Heart right ventricle (tissue), 16 donors: ENCODE measurements at places on chromosomes 6 and 20. TPM values are rescaled to one million over a fixed set of nuclear protein-coding genes. Genes with fewer than 3 reads are reported as not detected.
A peak's percentile ranks its signal among the peaks of the same experiment; 100 is the strongest.

Gene HTR1B
- not detected for total RNA-seq

Gene CRISP1
- not detected for total RNA-seq

Gene C6orf62
- total RNA-seq, result 44.1 TPM

Gene SUMO4
- total RNA-seq, result 0.53 TPM

Gene RAB44
- total RNA-seq, result 0.05 TPM

Gene STMN3
- total RNA-seq, result 3.8 TPM

DNA sequence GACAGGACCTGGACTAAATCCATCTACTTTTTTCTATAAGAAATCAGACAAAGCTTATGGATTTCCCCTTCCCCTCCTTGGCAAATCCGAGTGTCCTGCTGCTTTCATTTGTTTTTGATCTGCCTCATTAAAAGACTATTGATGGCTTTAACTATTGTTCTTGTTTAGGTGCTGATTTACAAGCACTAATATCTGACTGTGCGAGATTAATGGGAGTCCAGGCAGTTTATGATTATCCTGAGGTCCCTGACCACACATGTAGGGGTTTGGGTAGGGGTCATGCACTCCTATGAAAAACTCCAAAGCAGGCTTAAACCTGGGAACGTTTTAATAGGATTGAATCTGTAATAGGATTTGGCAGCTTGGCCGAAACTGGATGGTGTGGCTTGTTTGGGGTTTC is 317.5 kb upstream of the POU3F2 start:
- DNase-seq, result no peak

DNA sequence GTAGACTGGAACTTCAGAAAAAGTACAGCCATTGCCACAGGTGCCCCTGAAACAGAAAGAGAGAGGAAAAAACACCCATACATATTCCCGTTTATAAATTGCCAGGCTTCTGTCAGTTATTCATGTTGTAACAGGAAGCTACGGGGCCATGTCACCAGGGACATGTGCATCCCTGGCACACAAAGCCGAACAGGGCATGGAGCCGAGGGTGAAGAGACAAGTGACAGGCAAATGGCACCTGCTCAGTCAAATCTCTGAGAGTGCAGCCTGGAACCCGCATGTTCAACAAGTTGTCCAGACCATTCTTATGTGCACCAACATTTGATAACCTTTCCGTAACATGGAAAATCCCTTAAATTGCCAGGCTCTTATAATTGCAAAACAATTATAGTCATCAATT is 740.7 kb downstream of the KIF16B start:
- DNase-seq, result no peak

GRCh38 chr20:9616833-9617461 is 102.6 kb downstream of the LAMP5 start:
- DNase-seq, result peak; percentile 24

DNA sequence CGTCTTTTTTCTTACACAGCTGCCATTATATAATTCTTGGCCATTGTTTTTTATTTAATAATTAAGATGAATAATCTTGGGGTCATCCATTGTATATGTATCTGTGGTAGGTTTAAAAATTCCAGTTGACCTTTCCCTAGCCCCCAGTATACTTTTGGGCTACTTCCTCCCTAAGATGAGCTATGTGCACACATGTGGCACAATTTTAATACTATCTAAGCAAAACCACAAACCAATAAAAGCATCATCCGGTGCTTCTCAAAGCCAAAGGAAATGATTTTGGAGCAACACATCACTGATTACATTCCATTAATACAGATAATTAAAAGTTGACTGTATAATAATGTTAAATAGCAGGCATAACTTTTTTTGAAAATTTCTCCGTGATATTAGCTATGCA is 161.2 kb downstream of the ATXN1 start:
- DNase-seq, result no peak

DNA sequence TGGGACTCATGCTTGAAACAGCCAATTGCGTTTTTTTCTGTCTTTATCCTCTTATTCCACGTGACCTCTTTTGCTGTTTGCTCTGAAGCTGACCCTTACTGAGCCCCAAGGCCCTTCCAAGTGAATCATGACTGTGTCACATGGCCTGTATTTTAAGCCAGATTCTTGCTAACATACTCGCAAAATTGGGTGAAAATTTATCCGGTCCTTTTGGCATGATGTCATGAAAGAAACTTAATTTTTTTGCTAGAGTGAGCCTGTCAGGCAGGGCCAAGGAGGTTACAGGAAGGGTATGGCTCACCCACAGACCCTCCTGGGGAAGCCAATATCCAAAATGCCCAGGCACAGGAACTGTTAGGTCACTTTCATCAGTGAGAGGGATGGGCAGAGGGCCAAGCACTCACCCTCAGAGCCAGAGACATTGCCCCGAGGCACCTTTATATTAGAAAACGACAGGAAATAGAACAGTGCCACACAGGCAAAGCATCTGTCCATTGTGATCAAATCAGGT is 296.7 kb downstream of the CDH26 start:
- no peak for DNase-seq

GRCh38 chr6:36720251-36721141 is 22.9 kb downstream of the RAB44 start:
- no peak for DNase-seq

DNA sequence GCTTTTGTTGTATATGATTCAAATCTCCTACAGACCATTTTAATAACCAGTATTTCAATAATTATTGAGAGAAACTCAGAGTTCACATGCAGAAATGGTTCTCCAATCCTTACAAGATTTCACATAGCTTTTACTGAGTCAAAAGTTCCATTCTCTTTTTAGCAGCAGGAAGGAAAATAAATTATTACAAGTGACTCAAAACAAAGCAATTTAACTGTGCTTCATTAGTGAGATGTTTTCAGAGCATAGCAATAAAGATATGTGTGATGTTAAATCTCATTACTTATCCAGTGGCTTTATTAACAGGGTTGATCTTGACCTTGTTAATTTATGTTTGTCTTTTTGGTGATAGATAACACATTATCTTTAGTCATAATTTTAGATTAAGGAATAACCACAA is 22.0 kb downstream of the KIF13A start:
- no peak for DNase-seq

- DNase-seq, result no peak
Measured at GRCh38 chr6:100892693-100893092, 11.6 kb upstream of the ASCC3 start.

DNA sequence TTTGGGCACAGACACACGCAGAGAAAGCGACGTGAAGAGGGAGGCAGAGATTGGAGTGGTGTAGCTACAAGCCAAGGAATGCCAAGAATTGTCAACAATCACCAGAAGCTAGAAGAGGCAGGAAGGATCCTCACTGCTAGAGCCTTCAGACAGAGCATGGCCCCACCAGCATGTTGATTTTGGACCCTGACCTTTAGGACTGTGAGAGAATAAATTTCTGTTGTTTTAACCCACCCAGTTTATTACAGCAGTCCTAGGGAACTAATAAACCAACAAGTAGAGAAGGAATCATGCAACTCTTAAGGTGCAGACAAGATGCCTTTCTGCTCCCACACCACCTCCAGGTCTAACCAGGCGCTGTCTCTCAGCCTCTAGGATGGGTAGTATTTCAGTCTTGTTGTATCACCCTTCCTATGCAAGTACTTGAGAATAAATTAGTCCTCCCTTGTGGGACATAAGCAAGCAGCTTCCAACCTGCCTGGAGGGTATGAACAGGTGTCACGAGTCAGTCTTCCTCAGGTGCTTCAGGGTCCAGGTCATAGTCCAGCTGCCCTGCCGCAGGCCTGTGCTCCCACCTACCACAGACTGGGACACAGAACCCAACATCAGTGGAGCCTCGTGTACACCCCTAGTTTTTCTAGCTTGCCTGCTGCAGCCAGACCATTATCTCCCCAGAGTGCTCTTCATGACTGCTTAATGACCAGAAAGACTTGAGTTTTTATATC is 46.4 kb upstream of the CCN2 start:
- no peak for DNase-seq

DNA sequence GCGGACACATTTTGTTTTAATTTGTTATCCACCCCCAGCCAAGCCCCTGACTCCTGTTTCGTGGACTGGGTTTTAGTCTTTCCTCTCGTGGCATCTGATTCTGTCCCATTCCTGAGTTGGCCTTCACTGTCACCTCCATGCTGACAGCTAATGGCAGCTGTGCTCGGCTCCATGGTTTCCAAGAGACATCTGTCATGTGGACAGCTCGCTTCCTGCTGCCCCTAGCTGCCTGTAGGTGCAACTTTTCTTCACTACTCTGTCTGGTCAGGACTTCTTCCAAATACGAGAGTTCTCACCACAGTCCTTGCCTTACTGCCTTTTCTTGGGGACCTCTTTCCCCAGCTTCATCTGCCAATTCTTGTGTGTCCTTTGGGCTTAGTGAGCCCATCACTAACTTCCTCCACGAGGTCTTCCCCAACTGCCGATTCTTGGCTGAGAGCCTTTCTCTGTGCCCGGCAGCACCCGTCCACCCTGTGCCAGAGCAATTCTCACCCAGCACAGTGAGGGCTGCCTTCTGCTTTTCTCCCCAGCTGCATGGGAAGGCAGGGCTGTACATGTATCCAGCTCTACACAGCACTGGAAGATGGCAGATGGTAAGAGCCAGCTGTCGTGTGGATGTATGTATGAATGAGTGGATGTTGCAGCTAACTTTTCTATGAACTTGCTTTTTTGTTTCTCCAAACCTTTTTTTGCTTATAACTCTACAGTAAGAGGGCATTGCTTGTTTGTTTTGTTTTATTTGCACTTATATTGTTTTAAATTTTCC is 140.4 kb downstream of the F13A1 start:
- no peak for DNase-seq

DNA sequence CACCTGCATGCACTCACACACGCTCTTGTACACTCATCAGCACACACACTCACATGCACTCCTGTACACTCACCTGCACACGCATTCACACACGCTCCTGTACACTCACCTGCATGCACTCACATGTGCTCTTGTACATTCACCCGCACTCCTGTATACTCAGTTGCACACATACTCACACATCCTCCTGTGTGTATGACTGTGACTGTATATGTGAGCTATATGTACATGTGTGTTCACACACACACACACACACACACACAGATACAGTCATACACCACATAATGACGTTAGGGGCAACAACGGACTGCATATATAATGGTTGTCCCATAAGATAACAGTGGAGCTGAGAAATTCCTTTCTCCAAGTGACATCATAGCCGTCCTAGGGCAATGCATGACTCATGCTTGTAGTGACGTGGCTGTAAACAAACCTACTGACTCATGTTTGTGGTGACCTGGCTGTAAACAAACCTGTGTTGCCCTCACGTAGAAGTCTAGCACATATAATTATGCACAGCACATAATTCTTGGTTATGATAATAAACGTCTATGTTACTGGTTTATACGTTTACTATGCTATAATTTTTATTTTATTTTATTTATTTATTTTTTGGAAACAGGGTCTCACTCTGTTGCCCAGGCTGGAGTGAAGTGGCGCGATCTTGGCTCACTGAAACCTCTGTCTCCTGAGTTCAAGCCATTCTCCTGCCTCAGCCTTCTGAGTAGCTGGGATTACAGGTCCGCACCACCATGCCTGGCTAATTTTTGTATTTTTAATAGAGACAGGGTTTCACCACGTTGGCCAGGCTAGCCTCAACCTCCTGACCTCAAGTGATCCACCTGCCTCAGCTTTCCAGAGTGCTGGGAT is 22.8 kb upstream of the TAF4 start:
- no peak for DNase-seq

DNA sequence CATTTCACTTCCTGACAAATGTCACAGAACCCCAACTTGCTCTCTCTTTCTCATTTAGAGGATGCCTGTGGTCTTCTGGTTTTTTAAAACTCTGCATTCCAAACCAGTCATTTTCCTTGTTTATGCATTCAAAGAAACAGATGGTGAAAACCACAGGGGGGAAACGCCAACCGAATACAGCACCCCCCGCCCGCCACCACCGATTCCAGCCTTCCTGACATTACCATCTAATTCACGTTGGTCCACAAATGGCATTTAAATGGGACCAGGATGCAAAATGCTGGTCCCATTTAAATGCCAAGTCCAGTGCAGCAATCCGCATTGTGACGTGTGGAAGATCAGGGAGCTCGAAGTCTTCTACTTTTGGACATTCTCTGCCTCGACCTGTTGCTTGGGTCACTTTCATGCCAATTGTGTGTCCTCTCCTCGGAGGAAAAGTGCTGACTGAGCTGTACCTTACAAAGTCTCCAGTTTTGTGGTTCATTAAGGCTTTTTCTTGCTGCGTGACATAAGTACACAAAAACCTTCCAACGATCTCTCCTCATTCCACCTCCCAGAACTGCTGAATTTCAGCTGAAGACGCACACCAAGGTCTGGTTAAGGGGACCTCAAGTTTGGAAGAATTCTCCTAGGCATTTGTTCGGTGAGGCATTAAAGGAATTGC is 35.8 kb downstream of the NEDD9 start:
- no peak for DNase-seq

- no peak for DNase-seq
Measured at GRCh38 chr20:4597215-4597614, 124.5 kb upstream of the PRND start.

DNA sequence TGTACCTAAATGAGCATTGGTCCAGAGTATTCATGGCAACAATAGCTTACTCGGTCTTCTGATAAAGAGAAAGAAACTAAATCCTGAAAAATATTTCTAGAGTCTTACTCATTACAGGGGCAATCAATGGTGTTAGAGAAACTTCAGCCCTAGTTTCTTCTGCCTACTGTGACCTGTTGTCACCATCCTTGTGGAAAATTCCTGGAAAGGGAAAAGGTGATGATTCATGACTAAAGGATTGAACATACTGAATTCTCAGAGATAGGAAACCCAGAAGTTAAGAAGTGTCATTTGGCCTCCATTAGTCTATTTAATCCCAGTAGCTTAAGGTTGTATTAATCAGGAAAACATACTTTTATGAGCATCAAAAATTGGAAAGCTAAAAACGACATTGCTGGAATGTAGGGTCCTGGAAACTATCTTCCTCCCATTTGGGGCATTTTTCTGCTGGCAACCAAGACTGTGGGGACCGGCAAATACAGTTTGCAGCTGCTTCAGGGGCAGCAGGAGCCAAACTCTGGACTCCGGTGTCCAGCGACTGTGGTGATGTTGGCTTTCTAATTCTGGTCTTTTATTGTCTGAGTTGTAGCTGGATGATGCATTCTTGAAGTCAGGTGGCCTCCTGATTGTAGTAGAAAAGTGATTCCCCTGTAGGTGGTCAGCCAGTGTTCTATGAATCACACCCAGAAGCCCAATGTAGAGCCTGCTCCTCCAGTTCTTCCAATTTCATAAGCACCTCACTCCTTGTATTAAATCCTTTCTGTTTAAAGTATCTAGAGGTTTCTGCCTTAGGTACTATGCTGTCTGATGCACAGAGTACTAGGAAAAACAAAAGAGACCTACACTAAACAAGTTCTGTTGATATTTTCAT is 67.6 kb downstream of the LCA5 start:
- no peak for DNase-seq

GRCh38 chr6:4647414-4648365 is 128.5 kb upstream of the CDYL start:
- peak; percentile 83 for DNase-seq

DNA sequence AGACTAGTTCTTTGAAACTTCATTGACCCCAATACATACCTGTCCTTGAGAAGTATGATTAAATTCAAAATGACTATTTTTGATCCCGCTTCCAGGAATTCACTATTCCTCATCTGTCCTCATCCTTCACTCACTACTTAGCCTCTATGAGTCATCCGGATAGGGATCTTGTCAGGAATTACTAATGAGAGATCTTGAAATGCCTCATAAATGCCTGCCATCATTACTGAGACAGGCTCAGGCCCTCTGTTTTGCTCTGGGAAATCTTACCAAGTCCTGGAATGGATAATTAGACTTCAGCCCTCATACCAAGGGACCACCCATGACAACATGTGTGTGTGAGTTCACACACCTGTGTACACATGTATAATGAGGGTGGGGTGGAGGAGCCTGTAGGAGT is 2.8 kb upstream of the CYP24A1 start:
- no peak for DNase-seq

GRCh38 chr6:170238741-170239565 is 51.9 kb downstream of the DLL1 start:
- no peak for DNase-seq
